ENCODE measurements at places on chromosomes 7 and 10.

GRCh38 chr7:158587162-158588084, at the start of gene PTPRN2:
PTPRN2 (minus strand) TSS chr7:158587823.
- no peak for DNase-seq

- no peak for DNase-seq
These were observed 442.6 kb upstream of the IGFBP3 start for GRCh38 chr7:46363688-46364087.

DNA sequence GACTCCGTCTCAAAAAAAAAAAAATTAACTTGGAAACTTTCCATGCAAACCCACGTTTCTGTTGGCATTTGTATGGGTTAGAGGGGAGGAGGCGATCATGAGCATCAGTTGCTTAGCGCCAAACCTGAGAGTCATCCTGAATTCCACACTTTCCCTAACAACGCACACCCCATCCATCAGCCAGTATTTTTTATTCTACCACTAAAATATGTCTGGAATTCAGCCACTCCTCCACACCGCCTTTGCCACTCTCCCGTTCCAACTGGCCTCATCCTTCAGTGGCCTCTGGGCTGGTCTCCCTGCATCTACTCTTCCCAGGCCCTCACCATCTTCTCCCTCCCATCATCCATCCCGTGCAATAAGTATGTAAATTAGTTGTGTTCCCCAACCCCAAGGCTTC, 4.7 kb upstream of the LMBR1 start:
- DNase-seq: no peak

DNA sequence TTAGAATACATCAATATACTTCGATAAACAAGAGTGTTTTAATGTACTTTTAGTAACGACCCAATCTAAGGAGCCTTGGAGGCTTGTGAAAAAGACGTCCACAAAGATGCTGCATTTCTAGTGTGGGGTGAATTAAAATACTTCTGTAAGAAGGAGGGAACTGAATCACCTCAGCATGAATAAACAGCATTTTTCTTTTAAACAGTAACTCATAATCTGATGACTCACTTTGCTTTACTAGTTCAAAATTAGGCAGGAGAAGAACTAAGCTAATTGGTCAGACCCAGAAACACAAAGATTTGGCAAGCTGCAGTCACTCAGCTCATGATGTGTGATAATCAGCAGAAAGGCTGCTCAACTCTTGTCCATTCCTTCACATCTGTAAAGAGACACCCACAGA, 24.2 kb downstream of the NCOA4 start:
- no peak for DNase-seq

GRCh38 chr7:25926009-25926408, 226.0 kb upstream of the NFE2L3 start:
- DNase-seq: no peak

GRCh38 chr7:156722043-156722826, 81.7 kb downstream of the RNF32 start:
- no peak for DNase-seq

DNA sequence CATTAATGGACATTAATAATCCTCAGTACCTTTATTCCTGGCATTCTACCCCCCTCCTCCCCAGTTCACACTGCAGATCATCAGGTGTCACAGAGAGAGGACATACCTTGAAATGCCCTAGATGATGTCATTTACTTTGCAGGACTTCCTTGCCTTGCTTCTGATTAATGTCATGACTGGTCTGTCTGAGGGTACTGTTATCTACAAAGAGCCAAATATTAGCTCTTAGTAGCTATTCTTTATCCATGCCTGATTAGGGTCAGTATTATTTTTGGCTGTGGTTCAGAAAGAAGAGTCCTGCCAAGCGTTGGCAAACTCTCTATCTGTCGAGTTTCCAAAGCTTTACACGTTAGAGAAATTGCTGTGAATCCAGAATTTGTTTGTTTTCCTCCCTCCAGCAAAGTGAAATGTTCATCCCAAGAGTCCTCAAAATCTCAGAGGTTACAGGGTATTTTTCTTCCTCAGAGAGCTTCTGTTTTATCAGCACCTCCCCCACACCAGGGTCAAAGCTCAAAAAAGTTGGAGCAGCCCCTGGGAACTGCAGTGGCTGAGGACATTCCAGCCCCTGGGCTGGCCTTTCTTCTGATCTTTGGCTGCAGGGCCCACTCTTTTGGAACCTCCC, 12.6 kb downstream of the SCD start:
- DNase-seq: no peak

GRCh38 chr7:45015313-45015712, 15.3 kb downstream of the CCM2 start:
- DNase-seq: no peak

GRCh38 chr7:133020496-133020895, 61.4 kb downstream of the CHCHD3 start:
- DNase-seq: no peak

- DNase-seq: no peak
These were observed 30.1 kb downstream of the BTBD16 start for GRCh38 chr10:122301055-122301810.

GRCh38 chr7:98774884-98775283, 94.9 kb downstream of the TMEM130 start:
- no peak for DNase-seq

DNA sequence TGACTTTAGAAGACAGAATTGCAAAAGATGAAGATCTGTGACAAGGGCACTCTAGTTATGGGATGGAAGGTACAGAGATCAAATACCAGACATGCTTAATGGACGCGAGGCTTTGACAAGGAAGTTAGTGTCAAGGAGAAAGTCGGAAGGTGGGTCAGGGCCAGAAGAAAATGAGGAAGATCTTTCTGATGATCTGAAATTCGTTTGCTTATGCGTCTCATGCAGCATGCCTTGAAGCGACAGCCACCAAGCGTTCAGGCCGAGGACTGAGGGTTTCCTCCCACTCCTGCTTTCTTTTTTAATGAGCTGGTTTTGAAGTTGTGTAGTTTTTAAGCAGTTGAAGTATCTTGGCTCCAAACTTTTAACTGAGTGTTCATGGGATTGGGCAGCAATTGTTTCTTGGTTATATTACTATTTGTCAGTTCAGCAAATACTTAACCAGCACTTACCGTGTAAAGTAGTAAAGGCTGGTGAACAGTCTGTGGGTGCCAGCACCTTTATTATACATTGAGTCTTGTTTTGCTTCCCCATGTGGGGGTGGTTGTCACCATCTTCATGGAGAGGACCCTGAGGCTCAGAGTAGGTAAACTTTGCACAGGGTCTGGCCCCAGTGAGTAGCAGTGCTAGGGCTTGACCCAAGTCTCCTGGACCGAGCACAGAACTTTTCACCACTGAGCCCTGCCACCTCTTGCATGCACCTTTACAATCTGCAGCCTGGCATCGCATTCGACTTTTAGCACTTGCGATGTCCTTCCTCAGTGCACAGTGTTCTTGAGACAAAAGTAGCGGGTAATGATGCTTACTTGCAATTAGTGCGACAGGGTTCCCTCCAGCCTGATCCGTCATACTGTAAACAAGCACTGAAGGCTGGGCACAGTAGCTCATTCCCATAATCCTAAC, 14.3 kb upstream of the BHLHA15 start:
- DNase-seq: no peak

DNA sequence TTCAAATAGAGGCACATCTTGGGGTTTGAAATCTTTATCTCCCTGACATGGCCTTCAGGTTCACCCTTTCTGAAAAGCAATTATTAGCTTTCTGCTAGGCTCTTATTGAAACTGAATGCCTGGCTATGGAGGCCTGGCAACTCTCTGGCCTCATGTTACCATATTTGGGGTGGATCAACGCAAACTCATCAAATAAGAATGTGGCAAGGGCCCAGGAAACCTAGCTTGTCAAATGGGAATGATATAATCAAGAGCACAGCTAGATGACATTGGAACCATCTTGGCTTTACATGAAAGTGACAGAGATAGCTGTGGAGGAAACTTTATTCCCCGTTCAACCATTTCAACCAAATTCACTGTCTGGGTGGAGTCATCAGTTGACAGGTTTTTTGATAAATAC, 202.8 kb upstream of the SMIM30 start:
- no peak for DNase-seq

GRCh38 chr10:124569623-124570470, 108.2 kb downstream of the LHPP start:
- no peak for DNase-seq

DNA sequence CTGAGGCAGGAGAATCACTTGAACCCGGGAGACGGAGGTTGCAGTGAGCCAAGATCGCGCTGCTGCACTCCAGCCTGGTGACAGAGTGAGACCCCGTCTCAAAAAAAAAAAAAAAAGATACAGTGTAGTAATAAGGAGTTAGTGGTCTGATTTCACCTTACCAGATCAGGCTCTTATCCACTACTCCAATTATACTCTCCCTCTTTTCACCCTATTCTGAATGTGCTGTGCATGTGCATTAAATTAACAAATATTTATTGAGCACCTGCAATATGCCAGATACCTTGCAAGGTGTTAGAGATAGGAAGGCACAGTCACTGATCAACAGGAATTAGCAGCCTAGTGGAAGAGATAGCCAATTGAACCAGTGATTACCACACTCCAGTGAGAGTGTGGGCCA, 241.9 kb upstream of the LRGUK start:
- no peak for DNase-seq

DNA sequence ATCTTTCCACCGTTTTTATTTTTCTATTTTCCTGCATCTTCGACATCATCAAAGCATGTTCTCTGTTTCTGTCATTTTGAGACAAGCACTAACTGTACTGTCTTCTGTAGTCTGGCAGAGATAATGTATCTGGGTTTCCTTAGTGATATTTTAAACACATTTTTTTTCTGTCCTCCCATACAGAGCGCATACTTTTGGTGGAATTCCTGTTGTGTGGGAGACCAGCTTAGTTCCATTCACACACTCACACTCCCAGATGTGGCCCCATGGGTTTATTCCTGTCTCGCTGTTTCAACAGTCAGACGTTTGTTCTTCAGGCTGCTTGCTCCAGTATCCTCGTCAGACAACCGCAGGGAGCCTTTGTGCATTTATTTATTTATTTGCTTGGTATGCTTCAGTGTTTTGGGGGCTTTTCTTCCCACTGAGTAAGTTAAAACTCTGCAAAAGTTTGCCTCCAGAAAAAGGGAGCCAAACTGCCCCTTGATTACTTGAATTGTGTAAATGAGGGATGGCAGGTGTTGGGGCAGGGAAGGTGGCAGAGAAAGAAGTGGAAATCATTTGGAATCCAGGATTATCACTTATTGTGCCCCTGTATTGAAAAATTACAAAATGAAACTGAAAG, 456.8 kb upstream of the KLF6 start:
- no peak for DNase-seq

- peak; percentile 81 for DNase-seq
These were observed 45.7 kb downstream of the PITRM1 start for GRCh38 chr10:3126741-3127346.

DNA sequence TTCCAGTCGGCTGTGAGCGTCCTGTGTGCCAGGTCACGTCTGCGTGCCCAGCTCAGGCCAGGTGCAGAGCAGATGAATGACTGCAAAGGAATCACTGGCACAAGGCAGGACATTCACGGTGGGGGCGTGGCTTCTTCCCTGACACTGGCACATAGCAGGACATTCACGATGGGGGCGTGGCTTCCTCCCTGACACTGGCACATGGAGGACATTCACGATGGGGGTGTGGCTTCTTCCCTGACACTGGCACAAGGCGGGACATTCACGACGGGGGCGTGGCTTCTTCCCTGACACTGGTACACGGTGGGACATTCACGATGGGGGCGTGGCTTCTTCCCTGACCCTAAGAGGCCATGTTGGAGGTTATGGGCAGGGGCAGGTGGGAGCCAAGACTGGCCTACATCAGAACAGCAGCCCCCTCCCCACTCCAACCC, 64.3 kb downstream of the MYL10 start:
- DNase-seq: no peak

GRCh38 chr7:155999631-156000489, 187.6 kb upstream of the SHH start:
- no peak for DNase-seq
